ENCODE measurements at places on chromosomes 1 and 21.

DNA sequence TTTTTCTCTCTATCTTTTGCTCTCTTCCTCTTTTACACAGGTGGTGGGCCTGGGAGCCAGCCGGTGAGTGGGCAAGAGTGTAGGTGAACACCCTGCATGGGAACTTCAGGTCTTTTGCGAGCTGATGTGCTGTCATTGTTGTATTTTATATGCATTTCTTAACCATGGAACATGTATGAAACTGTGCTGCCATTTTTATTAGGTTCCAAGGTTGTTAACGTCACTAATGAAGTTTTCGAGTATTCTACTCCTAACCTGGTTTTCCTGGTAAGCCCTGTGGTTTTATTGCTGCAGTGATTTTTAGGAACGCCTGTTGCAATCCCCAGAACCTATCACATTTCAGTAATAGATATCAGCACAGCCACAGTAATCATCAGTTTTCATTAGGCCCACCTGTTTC, 14.8 kb upstream of the NID1 start:
- no peak for DNase-seq

DNA sequence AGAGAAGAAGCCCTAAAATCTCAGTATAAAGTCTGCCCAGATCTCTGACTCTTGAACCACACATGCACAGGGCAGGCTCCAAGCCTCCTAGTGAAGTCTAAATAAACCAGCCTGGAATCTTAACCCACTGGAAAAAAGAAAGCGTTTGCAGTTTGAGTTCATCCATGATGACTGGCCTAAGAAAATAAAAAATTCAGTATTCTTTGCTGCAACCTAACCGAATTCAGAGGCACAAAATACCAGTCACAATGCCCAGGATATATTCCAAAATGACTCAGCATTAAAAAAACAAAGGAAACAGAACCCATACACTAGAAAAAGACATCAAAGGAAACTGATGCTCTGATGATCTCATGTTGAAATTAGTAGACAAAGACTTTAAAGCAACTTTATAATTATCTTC, 269.2 kb downstream of the SDCCAG8 start:
- no peak for DNase-seq

GRCh38 chr21:46474382-46474781, 15.7 kb downstream of the DIP2A start:
- no peak for DNase-seq

- peak; percentile 69 for DNase-seq
These were observed 46.4 kb downstream of the VPS13D start for GRCh38 chr1:12276225-12276624.

- DNase-seq = no peak
These were observed 3.2 kb upstream of the PLEKHG5 start for GRCh38 chr1:6494627-6495026.

- DNase-seq = no peak
These were observed 249.8 kb downstream of the LMO4 start for GRCh38 chr1:87578464-87578863.

DNA sequence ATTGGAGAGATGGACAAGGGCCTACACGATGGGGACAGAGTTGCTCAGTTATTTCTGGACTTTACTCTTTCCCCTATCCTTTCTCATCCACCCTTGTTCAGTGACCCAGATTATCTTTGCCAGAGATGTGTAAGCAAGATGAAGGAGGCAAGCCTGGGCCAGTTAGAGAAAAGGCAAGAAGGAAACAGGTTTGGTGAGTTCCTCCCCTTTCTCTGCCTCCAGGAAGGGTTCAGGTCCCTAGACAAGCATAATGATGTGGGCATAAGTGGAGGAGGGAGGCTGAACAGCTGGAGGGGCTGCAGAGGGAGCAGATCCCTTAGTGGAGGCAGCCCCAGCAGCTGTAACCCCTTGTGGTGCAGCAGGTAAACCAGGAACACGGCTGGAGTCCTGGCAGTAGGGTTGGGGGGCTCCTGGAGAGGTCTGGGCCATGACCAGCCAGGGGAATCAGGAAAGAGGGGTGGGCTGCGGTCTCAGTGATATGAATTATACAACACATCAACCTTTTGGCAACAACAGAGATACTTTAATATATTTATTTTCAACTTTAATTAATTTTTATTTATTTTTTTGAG, 9.2 kb upstream of the CDC42 start:
- no peak for DNase-seq

DNA sequence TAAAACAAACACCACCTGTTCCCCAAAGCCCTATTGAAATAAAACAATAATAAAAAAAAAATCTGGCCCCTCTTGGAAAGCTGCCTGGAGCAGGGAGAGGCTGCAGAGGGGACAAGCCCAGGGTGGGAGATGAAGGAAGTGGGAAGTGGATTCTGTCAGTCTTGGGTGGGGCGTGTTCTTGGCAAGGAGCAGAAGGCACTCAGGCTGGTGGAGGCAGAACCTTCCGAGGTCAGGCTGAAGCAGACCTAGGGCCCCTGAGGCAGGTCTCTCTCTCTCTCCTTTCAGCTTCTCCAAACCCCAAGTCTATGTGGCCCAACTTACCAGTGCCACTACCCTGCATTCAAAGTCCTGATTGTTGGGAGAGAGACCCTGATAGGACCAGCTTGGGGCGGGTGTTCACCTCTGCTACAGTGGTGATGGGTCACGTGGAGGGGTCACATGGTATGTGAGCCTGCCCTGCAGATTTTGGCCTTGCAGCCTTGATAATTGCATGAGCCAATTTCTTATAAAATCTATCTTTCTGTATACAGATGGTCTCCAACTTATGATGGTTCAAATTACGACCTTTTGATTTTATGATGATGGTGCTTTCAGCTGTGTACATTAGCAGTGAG, 145.4 kb upstream of the C1orf174 start:
- no peak for DNase-seq

GRCh38 chr1:15966081-15966955, 9.6 kb downstream of the ZBTB17 start:
- no peak for DNase-seq

DNA sequence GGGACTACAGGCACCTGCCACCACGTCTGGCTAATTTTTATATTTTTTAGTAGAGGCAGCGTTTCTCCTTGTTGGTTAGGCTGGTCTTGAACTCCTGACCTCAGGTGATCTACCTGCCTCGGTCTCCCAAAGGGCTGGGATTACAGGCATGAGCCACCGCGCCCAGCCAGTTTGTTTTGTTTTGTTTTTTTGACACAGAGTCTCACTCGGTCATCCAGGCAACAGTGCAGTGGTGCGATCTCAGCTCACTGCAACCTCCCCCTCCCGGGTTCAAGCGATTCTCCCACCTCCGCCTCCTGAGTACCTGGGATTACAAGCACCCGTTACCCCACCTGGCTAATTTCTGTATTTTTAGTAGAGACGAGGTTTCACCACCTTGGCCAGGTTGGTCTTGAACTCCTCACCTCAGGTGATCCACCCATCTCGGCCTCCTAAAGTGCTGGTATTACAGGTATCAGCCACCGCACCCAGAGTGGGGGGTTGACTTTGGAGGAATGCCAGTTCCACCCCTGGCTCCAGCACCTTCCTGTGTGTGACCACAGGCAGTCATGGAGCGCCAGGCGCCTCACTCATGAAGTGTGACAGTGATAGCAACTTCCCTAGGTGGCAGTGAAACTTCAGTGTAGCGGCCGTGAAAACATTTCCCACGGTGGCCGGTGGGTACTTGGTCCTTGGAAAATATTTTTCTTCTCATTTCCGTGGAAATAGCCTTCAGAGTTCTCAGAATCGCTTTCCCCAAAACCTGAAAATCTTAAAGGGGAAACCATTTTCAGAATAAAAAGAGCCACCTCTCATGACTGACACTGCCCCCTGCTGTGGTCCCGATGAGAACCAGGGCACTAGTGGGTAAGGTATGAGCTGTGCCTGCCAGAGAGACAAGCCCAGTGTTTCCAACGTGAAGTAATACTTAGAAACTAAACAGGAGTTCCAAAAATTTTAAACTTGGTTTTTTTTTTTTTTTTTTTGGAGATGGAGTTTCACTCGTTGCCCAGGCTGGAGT, 48.6 kb downstream of the WDR4 start:
- DNase-seq = no peak
